Stimulated activated CD4-positive, alpha-beta T cell treated with anti-CD3 and anti-CD28 coated beads, Interleukin-2, amount 100 ng/mL, for 4 hours (primary cell): ENCODE measurements at places on chromosomes 6 and 20.

GRCh38 chr6:135496800-135497411, 634 bp downstream of the AHI1 start:
- DNase-seq, result no peak

DNA sequence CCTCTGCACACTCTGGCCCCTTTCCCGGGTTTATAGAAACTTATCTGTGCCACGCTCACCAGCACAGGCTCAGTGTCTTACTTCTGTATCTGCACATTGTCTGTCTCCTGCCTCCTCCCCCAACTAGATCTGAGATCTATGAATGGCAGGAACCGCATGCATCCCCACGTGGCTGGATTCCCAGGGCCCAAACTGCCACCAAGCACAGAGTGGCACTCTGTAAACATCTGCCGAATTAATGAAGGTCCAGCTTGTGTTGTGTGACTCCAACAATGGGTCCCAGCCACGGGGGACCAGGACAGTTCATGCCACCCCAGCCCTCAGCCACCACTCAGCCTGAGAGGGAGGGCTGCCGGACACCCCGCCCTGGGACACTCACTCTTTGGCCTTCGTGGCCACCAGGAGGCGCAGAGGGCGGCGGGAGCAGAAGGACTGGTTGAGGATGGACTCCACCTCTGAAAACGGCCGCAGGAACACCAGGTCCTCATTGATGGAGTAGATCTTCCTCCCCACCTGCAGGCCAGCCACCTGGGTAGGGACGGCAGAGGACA, 171.1 kb downstream of the PREX1 start:
- no peak for DNase-seq

GRCh38 chr20:38771621-38772020, 23.4 kb downstream of the ACTR5 start:
- no peak for DNase-seq

GRCh38 chr6:113585246-113585645, 271.9 kb upstream of the MARCKS start:
- DNase-seq, result no peak

- DNase-seq, result no peak
Measured at GRCh38 chr6:32081168-32081990, 27.8 kb downstream of the TNXB start.
